ENCODE measurements at places on chromosomes 4 and X. TPM values are rescaled to one million over a fixed set of nuclear protein-coding genes. Genes with fewer than 3 reads are reported as not detected.

NPY2R gene
- total RNA-seq = 117 TPM

PDE5A gene
- total RNA-seq = 146 TPM

MAML3 gene
- 0.93 TPM for total RNA-seq

ERAS gene
- not detected for total RNA-seq

SHROOM4 gene
- total RNA-seq = 3.0 TPM

SLC26A1 gene
- total RNA-seq = 0.26 TPM

TRIML2 gene
- not detected for total RNA-seq

KDR gene
- 18.2 TPM for total RNA-seq

DCX gene
- not detected for total RNA-seq

G6PD gene
- 73.5 TPM for total RNA-seq

Measured in aortic smooth muscle cell (primary cell).